ENCODE measurements at places on chromosomes 4 and X. TPM values are rescaled to one million over a fixed set of nuclear protein-coding genes. Genes with fewer than 3 reads are reported as not detected.

Gene TLR2
- 0.10 TPM for total RNA-seq

Gene WAS
- total RNA-seq, result 1.1 TPM

Gene GABRE
- 11.2 TPM for total RNA-seq

Gene CTPS2
- total RNA-seq, result 6.8 TPM

Gene CNOT6L
- 7.4 TPM for total RNA-seq

Gene HTR2C
- not detected for total RNA-seq

Gene ADH1C
- total RNA-seq, result 3.7 TPM

Gene SFRP2
- total RNA-seq, result not detected

Gene AWAT2
- not detected for total RNA-seq

Gene FGF13
- total RNA-seq, result not detected

Gene PDE6B
- total RNA-seq, result not detected

Gene SMIM31
- total RNA-seq, result not detected

Gene DGAT2L6
- not detected for total RNA-seq

Gene NAA11
- not detected for total RNA-seq

Gene TAF7L
- total RNA-seq, result 0.05 TPM

Gene SSX4B
- total RNA-seq, result not detected

Gene NHSL2
- total RNA-seq, result 1.8 TPM

Gene GAB3
- total RNA-seq, result 2.9 TPM

Gene GAGE12H
- total RNA-seq, result not detected

Gene NPFFR2
- not detected for total RNA-seq

Gene CCSER1
- total RNA-seq, result not detected

Gene ZFP92
- 0.06 TPM for total RNA-seq

Gene GYPA
- not detected for total RNA-seq

Gene TGIF2LX
- total RNA-seq, result not detected

Gene SNX12
- 51.0 TPM for total RNA-seq

Gene GPR34
- not detected for total RNA-seq

Gene OPN1MW2
- total RNA-seq, result not detected

Gene MUC7
- not detected for total RNA-seq

Gene SLC34A2
- not detected for total RNA-seq

Gene CAPN6
- total RNA-seq, result not detected

Gene GAGE13
- total RNA-seq, result not detected

Gene EVC
- 96.1 TPM for total RNA-seq

Gene MAGED1
- total RNA-seq, result 280 TPM

Gene TMPRSS11D
- total RNA-seq, result not detected

Gene NWD2
- not detected for total RNA-seq

Gene SMIM43
- total RNA-seq, result 4.5 TPM

Gene TRIML2
- total RNA-seq, result not detected

Gene COX7B2
- not detected for total RNA-seq

Gene P2RY10
- not detected for total RNA-seq

Gene SPP1
- not detected for total RNA-seq

Gene CHRDL1
- 7.7 TPM for total RNA-seq

Gene PDCL2
- not detected for total RNA-seq

Measured in cardiac ventricle fibroblast (primary cell).